ENCODE measurements at places on chromosomes 6 and 20.

DNA sequence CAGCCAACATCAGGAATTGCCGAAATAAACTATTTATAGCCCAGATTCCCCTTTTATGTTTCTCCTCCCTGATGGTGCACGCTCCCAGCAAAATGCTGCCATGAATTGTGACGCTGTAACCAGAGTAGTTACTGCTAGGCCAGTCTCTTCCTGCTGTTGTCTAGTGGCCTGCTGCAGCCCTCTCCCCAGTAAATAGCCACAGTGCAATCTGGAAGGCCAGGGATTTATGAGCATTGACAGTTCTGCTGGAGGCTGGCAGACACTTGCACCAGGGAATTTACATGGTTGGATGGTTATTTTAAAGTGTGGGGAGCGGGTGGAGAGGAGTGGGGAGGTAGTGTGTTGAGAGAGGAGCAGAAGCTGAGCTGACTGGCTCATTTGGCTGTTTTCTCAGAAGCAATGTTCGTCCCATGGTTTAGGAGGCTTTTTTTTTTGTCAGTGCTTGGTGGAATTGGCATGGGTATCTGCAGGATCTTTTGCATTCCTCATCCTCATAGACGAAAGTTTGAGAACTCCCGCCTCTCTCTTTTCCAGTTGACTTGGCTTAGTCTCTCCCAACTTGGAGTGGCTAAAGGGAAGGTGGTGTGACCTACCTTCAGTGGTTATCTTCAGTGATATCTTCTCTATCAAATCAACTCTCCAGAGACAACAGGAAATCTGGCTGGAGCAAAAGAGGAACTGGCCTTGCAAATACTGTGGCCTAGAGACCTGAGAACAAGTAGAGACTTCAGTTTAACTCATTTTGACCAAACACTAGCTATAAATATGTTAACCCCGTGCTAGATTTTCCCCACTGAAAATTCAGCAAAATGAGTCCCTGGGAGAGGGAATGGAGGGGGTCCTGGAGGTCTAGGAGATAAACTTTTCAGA is 99.3 kb upstream of the VSTM2L start:
- no peak for DNase-seq

- no peak for DNase-seq
These were observed 70.6 kb downstream of the NRN1 start for GRCh38 chr6:5936140-5936539.

DNA sequence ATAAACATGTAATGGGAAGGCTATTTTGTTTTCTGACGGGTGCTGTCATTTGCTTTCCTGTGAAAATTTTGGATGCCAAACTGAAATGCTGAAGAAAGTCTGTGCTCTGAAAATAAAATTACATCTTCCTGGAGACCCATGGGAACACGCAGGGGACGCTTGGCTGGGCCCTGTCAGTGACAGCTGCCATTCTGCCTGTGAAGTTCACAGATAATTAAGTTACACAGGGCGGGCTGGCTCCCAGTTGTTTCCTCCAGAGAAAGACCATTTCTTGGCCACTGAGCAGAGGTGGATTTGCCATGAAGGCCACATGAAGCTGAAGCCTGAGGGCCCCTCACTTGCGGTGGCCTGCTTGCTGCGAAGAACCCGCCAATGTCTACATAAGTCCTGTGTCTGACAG is 93.5 kb downstream of the TMEM170B start:
- no peak for DNase-seq

GRCh38 chr6:156832231-156832647 is 55.1 kb downstream of the ARID1B start:
- DNase-seq, result no peak

DNA sequence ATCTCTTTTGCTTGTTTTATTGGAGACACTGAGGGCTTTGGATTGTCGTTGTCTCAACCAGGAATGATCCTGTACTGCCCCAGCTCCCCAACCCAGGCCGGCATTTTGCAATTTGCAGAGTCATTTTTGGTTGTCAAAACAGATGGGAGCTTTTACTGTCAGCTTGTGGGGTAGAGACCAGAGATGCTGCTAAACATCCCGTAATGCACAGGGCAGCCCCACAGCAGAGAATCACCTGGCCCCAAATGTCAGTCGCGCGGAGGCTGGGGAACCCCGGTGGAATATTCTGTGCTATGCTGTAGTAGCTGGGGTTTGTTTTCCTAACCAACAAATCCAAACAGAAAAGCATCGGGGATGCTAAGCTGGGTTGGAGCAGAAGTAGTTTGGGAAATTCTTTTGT is 99.7 kb downstream of the TSHZ2 start:
- no peak for DNase-seq

DNA sequence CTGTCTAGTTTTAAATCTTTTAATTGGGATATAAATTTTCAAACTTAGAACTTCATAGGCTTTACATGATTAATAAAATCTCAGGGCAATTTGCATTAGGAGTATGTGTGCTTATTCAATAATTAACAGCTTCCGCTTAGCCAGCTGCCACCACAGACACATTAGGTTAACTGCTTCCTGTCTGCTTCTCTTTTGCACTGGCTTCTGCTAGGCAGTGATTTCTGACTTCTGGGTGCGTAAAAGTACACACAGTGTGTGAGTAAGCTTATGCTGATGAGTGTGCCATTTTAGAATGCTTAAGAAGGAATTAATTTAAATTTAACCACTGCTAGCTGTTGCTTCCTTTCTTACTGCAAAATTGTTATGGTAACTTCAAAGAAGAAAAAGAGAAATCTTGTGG is 73.9 kb downstream of the F13A1 start:
- no peak for DNase-seq

GRCh38 chr6:157215717-157216116 is 107.6 kb downstream of the TMEM242 start:
- DNase-seq, result no peak

DNA sequence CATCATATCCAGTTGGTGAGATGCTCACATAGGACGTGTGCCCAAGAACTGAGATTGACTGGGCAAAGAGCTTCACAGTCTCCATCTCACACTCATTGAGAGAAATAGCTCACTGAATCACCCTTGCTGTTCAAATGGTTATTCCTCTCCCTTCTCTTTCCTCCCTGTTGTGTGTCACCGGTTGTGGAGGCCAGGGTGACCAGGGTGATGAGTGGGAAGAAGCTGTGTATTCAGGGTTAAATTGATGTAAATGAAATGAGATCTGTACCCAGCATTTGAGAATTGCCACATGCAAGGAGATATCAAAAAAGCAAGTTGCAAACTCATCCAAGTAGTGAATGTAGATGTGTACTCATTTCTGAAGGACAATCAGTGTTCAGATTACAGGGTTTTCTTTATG is 36.6 kb upstream of the VAPB start:
- peak; percentile 42 for DNase-seq

DNA sequence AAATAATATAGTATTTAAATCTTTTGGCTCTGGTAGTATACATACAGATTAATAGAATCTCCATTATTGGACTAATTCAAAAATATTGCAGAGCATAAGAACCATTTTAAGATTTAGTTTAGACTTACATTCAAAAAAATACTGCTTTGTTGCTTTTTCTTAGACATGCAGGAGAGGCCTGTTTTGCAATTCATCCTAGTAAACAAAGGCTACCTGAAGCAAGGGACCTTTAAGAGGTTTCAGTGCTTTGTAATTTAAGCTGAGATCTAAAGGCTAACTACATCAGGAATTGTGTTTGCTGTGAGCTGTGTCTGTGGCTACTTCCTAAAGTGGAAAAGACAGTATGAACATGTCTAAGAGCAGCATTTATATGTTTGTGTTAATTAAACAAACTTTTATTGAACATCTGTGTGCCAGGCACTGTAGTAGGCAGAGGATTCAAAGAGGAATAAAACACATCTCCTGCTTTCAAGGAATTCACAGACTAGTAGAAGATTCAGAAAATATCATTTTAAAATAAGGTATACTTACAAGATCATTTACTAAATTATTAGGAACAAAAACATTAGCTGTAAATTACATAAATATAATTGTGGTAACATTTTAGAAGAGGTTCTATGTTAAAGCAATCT is 29.1 kb upstream of the CALHM6 start:
- DNase-seq, result no peak

DNA sequence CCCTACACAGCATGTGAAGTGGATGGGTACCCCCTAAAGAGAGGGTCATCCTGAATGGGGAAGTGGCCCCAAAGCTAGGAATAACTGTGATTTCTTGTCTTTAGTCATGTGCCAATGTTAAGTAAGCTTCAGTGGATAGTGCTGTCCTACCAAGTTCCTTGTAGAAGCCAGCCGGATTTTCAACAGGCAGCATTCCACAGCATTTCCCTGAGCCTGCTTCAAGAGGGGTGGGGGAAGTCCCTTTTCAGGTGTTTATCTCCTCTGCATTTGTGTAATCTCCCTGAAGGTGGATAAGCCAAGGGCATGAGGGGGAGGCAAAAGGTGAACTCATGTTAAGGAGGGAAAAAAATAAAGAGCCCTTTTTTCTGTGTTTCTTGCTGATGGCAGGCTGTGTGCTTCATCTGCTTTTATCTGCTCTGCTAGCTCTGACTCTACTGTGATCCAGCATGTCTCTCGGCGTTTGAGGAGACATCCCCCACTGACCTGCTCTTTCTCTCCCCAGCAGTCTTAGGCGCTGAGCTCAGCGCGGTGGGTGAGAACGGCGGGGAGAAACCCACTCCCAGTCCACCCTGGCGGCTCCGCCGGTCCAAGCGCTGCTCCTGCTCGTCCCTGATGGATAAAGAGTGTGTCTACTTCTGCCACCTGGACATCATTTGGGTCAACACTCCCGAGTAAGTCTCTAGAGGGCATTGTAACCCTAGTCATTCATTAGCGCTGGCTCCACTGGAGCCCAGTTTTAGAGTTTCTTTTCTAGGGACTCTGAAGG is 1.9 kb downstream of the EDN1 start:
- DNase-seq, result no peak

- DNase-seq, result no peak
These were observed 1.3 kb downstream of the EPPIN start for GRCh38 chr20:45545754-45546453.

DNA sequence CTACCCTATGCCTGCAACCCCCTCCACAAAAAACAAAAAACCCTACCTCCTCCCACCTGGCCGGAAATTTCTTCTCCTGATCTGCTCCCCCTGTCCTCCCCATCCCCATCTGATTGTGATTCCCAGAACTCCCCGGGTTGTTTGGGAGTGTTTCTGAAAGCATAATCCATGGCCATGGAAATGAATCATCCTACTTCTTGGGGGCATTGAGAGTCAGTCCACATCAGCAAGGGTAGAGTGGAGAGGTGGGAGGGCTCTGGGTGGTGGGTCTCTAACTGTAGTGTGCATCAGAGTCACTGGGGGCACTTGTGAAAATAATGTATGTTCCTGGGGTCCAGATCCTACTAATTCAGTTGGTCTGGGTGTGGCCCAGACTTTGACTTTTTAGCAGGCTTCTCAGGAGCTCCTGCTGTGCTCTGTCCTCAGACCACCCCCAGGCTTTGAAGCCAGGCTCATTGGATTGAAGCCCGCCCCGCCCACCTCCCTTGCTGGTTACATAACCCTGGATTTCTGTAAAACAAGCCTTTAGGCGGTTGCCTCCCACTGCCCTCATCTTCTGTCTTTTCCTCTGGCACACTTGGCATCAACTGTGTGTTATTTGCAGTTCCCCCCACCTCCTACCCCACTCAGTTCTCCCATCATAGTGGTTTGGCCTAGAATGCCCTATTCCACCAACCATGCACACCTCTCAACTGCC is 10.5 kb downstream of the PIGT start:
- DNase-seq, result no peak

DNA sequence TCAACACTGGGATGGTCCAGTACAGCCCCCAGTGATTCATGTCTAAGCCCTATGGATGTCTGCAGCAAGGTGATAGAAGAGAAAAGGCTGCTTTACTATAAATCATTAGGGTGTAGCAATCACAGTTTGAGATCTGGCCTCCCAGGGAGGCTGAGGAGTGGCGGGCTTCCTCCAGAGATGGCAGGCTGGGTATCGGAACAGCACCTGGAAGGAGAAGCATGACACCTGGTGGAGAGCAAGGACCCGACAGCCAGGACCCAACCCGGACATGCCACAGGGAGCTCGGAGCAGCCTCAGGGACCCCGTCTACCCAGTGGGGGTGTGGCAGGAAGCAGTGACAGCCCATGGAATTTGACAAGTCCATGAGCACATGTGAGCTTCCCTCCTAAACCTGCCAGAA is 114.8 kb upstream of the CD93 start:
- DNase-seq, result no peak

- DNase-seq, result no peak
These were observed 54.2 kb downstream of the RAB44 start for GRCh38 chr6:36751833-36752186.

DNA sequence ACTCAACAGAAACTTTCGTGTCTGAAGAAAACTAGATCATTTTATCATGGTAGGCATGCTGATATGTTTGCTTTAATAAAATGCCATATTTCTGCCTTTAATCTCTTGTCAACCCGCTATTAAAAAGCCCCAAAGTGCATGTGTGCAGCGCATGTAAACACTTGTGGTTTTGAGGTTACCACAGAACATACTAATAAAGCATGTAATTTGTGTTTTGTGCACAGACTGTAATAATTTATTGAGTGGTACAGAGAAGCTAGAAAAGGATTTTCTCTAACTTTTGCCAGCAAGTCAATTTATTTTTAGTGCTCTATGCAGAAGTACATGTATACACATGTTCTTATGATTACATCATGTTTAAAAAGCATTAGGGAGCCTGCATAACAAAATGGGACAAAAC is 349.9 kb upstream of the SLC35B3 start:
- no peak for DNase-seq

DNA sequence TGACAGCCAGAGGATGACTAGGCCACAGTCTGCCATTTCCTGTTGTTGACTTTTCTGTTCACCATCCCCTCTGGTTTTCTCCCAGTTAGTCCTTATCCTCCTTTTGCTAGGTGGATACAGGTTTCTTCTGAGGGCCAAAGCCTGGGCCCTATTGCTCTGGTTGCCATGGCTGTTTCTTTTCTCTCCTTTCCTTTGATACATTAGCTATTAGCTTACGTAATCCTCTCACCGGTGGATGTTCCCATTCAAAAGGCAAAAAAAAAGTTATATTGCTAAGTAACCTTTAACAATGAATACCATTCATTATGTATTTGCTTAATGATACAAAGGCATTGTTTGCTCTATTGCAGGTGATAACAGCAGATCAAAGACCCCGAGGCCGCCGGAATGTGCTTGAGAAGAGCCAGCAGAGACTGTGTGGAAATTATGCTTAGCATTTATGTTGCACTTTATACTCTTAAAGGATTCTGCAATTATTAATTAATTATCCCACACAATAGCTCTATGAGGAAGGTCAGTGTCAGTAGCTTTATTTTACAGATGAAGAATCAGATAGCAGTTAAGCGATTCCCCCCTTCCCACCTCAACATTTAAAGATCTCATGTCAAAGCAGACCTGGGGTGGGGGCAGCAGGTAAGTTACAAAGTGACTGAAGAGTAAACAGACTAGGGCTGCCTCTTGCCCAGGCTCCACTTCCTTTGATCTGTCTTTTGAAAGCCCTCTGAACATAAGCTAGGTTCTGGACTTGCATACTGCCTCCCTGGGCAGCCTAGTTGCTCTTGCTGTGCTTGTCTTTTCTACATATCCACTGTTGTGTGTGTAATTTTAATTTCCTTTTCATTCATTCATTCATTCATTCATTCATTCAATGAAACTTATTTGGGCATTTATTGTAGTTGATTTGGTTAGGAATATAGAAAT is 14.5 kb upstream of the TFB1M start:
- no peak for DNase-seq

- no peak for DNase-seq
These were observed 5.1 kb downstream of the VNN1 start for GRCh38 chr6:132708771-132709170.
